ENCODE measurements at places on chromosomes 1 and 21.

DNA sequence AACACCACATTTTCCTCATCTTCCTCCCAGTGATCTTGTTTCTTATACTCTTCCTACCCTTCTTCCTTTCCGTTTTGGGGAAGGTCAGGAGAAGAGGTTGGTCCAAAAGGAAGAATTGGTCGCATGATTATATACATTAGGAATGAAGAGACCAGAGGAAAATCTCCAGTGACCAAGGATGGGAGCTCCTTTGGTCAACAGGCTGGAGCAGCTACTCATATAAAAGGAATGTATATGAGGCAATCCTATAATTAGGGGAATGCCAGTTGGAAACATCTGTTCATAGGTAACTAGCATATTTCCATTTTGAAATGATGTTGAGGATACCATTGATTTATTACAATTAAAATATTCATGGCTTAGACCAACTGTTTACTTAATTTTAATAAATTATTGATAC lies 114.5 kb downstream of the LRRC40 start:
- no peak for DNase-seq

GRCh38 chr1:109438798-109439297 lies 12.6 kb upstream of the PSMA5 start:
- no peak for DNase-seq

GRCh38 chr21:26948194-26948593 lies 18.7 kb downstream of the ADAMTS5 start:
- DNase-seq: no peak

DNA sequence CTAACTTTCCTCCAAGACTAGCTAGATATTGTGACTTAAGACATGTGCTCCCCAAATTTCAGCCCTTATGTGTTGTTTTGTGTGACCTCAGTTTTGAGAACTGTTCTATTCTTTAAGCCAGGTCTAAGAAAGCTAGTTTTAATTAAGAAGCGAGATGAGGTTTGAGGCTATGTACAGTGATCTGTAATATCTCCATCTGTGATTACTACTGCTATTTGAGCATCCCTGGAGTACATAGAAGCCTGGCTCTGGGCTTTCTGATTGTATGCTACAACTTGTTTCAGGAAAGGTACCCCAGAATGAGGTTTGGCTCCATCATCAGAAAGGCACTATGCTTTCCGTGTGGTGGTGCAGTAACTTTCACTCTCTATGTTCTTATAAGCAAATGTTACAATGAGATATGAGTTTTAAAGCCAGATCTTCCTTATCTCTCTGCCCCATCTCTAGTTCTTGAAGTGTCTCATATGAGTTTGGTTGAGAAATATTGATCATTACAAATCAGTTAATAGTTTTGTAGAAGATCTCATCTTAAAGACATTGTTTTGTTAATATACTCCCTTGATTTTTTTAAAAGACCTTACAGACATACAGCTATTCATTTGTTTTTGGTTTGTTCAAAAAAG lies 605 bp downstream of the RGS4 start:
- DNase-seq: no peak

DNA sequence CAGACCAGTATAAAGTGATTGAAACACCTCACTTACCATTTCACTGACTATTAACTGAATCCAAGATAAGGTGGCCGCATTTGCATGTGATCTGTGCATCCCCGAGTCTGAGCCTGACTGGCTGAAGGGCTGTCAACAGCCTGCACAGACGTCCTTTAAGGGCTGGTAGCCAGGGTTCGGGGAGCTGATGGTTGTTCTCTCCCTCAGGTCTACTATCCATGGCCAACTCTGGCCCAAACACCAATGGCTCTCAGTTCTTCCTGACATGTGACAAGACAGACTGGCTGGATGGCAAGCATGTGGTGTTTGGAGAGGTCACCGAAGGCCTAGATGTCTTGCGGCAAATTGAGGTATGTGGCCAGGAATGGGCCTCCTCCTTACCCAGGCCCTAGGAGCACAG lies 14.0 kb downstream of the PPIE start:
- DNase-seq: no peak

DNA sequence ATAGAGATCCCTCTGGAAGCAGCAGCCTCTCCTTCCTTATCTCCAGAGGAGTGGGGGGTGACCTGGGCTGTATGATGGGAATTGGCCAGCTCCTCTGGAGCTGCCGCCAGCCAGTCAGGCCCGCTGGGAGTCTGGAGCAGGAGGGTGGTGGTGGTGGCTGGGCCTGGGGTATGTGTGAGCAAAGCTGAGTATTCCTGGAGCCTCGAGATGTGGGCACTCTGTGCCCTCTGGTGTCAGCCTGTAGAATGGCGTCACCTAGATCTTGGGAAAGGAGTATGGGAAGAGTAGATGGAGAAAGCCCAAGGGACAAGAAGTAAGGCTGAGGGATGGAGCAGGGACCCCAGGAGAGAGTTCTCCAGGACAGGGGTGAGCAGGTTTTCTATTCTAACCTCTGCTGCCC lies 16.0 kb downstream of the VANGL2 start:
- DNase-seq: no peak

GRCh38 chr1:91555074-91555730 lies 54.6 kb downstream of the CDC7 start:
- no peak for DNase-seq

GRCh38 chr1:9317591-9318417 lies 25.1 kb downstream of the SPSB1 start:
- no peak for DNase-seq

GRCh38 chr1:36864182-36864822 lies 170.0 kb downstream of the GRIK3 start:
- DNase-seq: peak; percentile 14

- DNase-seq: no peak
These were observed 27.6 kb downstream of the FAAH start for GRCh38 chr1:46421739-46422138.

DNA sequence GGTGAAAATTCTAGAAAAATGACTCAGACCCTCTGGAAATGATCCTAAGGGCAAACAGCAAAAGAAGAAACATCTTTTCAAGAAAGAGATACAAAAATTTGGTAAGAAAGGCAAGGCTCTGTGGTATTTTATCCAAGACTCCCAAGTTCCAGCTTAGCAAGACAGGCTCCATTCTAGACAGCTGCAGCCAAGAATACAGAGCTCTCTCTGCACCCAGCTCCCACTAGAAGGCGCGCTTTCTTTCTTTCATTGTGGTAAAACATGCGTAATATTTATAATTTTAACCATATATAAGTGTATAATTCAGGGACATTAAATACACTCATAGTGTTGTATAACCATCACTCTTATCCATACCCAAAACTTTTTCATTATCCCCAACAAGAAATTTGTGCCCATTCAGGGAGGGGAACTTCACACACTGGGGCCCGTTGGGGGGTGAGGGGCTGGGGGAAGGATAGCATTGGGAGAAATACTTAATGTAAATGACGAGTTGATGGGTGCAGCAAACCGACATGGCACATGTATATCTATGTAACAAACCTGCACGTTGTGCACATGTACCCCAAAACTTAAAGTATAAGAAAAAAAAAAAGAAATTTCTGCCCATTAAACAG lies 2.2 kb upstream of the HFM1 start:
- no peak for DNase-seq

DNA sequence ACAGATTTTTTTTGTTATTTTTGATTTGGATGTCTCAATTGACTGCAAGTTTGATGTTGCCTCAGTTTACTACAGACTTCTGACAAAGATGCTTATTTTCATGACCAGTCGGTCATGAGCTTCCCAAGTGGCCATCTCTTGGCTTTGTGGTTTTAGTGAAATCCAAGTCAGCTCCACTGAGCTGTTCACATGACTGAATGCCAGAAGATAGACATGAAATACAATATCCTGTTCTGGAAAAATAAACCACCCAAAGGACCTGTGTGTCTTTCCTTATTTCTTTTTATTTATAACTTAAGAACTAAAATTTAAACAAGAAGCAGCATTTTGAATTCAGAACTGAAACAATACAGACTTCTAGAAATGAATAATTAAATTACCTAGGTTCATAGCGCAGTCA lies 89.3 kb downstream of the HMCN1 start:
- no peak for DNase-seq

DNA sequence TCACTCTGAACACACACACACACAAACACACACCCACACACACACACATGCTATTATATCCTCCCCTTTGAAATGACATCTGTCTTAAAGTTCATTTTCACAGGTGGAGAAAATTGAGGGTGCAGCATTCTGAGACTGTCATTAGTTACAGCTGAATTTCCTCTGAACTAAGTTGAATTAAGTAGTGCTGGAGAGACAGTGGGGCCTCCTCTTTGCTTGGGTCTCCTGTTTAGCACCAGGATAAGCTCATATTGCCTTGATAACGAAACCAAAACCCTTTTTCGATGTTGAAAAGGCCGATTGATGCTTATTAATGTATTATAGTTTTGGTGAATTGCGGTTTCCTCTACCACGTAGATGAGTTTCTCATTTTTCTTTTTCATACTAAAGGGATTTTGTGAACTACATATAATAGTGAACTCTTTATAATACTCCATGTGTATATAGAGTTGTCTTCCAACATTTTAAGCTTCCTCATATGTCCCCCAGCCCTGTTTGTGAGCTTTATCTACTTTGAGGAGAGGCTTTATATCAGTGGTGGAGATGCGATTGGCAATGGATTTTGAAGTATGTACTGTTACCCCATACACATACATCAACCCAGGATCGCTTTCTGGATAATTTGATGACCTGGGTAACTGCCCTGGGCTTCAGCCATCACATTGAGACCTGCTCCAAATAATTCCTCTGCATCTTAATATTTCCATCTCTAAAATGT lies 17.4 kb downstream of the DYNLT5 start:
- no peak for DNase-seq

- DNase-seq: no peak
These were observed 53.2 kb downstream of the RAB3GAP2 start for GRCh38 chr1:220219136-220219442.

DNA sequence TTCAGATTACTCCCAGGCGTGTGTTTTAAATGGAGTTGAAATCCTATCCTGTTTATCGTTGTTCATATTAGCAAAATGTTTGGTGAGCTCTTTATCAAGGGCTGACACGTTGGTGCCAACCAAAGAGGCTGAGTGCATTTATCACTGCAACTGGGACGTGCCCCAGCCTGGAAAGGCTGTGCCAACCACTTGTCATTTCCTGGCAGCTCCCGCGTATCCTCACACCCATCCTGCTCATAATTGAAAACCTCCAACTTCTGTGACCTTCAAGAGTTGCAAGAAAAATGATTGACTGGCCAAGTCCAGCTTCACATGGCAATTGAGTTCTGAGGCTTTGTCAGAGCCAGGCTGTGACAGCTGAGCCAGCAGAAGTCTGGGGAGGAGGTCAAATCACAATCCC lies 43.7 kb upstream of the KCNA3 start:
- no peak for DNase-seq

DNA sequence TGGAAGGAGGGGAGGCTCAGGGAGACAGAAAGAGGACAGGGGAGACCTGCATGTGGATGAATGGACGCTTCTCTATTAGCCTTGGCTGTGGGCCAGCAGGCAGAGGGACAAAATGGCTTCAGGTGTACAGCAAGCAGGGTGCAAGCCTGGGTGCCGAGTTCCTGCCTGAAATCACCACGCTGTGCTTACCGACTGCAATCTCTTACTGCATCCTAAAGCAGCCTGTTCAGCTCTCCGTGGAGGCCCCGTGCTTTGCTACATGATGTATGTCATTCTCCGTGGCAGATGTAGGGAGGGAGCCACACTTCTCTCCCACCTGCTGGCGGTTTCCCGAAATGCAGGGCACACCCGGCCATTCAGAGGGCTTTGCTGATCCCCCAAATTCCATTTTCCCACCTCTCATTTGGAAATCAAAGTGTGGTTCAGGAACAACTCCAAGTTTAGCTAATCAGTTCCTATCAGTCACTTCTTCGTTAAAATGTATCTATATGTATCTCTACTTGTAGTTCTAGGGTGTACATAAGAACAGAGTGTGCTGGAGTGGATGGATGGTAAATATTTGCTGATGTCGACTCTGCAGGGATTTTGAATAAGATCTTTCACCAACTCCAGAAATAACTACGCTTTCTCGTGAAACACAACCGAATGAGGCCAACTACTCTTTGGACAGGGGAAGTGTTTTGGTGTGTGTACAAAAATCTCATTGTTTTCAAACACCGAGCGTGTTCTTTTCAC lies 122.3 kb upstream of the BACE2 start:
- DNase-seq: no peak

GRCh38 chr1:204902671-204903070 lies 32.0 kb downstream of the NFASC start:
- DNase-seq: no peak

- DNase-seq: no peak
These were observed 162.7 kb downstream of the PIGK start for GRCh38 chr1:77056525-77056924.

DNA sequence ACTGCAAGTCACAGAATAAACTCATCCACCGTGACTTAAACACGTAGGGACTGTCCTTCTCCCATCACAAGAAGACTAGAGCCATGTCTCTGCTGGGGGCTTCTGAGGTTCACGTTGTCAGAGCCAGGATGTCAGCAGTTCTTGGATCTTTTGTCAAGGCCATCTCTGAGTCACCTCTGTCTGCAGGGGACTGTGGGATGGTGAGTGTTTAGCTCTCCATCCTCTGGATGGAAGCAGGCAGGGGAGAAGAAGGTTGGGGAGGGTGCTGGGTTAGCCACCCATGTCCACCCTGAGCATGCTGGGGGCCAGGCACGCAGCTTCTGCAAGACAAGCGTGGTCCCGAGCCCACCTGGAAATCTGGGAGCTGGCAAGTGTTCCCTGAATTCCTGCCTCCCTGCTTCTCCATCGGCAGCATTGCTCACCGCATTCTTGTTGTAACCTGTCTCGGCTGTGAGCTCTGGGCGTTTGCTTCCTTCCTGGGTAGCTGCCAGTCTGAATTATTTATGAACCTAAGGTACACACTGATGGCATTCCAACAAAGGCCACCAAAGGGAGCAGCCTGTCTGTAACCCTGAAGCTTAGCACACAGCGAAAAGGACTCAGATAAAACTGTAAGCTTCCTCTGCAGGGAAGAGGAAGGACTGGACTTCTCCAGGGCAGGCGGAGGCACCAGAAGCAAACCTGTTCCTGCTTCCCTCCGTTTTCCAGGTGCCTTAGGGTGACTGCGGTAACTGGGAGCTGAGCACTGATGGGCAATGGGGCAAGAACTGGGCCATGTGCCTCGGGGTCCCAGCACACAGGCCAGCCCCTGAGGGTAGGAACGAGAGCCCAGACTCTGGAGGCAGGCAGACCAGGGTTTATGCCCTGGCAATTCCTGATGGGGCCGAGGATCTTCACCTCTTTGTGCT lies 88.6 kb downstream of the RIPK4 start:
- no peak for DNase-seq

GRCh38 chr1:6108937-6109614 lies 63.4 kb downstream of the KCNAB2 start:
- DNase-seq: peak; percentile 66

DNA sequence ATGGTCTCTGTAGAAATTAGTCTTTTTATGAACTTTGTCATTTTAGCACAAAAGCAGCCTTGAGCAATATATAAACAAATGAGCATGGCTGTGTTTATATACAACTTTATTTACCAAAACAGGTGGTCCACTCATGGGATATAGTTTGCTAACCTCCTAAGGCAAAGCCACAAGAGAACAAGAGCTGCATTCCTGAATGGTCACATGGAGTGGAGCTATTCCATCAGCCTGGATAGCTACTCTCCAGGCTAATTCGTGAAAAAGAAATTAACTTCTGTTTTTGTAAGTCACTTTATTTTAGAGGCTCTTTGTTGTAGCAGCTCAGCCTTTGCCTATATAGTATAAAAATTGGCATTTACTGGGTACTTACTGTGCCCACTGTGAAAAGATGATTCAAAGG lies 163.3 kb upstream of the FAM78B start:
- no peak for DNase-seq

Measured in NCI-H446 treated with DMSO at 0.1 percent for 48 hours (cell line).